Stimulated activated CD4-positive, alpha-beta T cell treated with anti-CD3 and anti-CD28 coated beads, Interleukin-15, amount 100 ng/mL, for 1 hour (primary cell): ENCODE measurements at places on chromosomes 16 and 17.

DNA sequence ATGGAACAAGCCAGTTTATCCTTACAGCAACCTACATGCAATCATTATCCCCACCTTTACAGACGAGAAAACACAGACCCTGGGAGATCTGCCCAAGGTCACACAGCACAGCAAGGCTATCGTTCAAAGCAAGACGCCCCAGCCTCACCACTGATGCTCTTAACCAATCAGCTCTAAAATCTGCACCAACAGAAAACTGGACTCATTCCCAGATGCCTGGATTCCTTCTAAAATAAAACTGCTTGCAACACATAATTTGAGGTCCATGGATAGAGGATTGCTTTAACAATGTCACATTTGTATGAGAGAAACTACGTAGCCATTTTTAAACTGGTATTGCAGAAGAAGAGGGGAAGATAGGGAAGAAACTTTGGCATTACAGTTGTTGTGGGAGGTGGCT is 6.8 kb downstream of the COTL1 start:
- DNase-seq: no peak

DNA sequence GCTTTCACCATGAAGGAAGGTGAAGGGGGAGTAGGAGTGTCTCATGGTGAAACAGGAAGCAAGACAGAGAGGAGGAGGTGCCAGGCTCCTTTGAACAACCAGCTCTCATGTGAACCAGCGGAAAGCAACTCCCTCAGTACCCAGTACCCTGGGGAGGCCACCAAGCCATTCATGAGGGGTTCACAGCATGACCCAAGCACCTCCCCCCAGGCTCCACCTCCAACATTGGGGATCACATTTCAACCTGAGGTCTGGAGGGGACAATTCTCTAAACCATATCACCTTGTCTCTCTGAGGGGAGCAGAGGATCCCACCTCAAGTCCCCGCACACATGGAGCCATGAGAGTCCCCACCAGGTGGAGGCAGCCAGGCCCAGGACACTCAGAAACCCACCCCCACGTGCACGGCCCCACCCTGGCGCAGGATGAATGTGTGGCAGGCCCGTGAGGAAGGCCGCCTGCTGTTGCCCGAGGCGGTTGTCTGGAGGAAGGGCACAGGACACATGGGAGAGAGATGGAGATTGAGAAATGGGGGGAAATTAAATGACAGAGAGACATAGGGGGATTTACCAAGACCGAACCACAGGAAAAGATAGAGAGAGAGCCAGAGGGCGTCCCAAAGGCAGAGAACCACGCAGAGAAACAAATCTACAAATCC is 85.9 kb downstream of the TMEM132E start:
- DNase-seq: no peak

DNA sequence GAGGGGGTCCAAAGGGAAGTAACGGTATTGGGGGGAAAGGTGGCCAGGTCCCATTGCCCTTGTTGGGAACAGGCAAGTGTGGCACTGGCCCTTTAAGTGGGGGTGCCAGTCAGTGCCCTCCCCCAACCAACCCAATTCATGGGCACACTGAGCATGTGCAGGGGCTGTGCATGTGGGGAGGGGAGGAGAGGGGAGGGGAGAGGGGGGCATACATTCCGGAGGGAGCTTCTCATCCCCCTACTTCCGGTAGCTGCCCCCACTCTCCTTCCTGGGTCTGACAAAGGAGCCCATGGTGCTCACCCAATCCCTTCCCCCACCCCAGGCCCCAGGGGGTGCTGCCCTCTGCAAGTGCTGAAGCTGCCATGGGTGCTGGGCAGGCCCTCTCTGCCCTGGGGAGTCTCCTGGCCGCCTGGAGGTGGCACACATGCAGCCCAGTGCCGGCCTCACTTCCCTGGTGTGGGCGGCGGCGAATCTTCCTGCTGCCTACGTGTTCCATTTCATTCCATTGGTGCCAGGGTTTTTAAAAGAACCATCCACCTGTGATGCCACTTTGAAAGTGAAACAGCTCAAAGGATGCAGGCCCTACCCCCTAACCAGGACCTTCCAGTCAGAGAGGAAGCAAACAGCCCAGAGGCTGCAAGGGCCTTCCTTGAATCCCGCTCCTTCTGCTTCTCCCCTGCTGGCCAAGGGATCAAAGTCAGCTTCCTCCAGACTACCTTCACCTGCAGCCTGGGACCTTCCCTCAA is 11.0 kb downstream of the HEXIM2 start:
- peak; percentile 24 for DNase-seq

GRCh38 chr16:15593235-15593634 is 49.7 kb downstream of the MARF1 start:
- DNase-seq: no peak

DNA sequence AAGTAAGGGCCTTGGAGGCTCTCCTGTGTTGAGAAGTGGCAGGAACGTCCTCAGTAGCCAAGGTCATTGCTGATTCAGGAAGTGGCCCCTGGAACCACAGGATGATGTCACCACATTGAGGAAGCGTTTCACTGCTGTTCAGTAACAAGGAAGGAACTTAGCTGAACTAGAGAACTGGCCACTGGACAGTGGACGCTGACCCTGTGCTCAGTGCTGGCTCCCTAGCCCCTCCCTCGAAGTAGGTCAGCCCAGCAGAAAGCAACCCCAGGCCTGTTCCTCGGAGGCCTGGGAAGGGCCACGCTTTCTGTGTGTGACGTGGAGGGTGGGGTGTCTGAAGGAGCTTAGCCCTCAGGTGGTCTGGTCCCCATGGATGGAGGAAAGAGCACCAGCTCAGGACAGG is 58.3 kb downstream of the B9D1 start:
- no peak for DNase-seq

- DNase-seq: no peak
These were observed 97.8 kb downstream of the MGAT5B start for GRCh38 chr17:76966016-76966415.

- no peak for DNase-seq
These were observed 69.8 kb downstream of the SHISA9 start for GRCh38 chr16:12971241-12971640.

- no peak for DNase-seq
These were observed 35.5 kb downstream of the UBN1 start for GRCh38 chr16:4882633-4883285.

DNA sequence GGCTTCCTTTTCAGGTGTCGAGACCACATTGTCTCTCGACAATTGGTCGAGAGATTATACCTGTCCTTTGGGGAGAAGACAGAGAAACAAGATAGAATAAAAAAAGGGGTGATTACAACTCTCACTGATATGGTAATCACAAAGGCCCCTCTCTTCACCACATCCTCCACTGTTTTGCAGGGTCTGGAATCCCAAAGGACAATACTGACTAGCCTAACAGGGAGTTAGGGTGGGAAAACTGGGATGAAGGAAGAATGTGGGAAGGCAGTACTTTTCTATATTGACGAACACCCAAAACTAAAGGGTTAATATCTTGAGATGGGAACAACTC is 6.1 kb downstream of the ABCA5 start:
- DNase-seq: no peak

GRCh38 chr17:16439811-16440351 is 24.5 kb downstream of the TRPV2 start:
- DNase-seq: no peak

DNA sequence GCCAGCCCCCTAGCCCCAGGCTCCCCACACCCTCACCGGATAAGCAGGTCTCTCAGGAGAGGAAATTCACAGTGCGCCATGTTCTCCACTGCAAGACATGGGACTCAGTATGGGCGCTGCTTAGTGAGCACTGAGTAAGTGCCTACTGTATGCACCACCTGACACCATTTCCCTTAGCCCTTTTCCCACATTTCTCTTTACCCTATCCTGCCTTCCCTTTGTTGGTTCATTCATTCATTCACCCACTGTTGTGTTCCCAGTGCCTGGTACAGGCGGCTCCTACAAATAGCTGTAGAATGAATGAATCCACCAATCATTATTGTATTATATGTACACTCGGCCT is 10.1 kb downstream of the SEPTIN12 start:
- no peak for DNase-seq

GRCh38 chr16:57628783-57629293 is 408 bp downstream of the ADGRG1 start:
- DNase-seq: no peak

DNA sequence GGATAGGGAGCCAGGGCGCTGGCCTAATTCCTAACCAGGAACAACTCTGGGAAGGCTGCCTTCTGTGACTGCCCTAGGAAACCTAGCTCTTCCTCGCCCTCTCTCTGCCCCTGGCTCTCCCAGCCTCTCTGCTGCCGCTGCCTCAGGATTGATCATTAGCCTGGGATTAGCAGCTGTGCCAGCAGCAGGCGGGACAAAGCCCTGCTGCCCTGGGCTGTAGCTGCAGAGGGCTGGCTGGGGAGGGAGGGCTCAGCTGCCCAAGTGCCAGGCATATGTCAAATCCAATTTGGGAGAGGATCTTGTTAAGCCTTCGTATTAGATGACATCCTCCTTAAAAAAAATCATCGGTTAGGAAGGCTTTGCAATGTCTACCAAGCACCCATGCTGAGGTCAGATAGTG is 144.8 kb upstream of the CCL2 start:
- DNase-seq: no peak

DNA sequence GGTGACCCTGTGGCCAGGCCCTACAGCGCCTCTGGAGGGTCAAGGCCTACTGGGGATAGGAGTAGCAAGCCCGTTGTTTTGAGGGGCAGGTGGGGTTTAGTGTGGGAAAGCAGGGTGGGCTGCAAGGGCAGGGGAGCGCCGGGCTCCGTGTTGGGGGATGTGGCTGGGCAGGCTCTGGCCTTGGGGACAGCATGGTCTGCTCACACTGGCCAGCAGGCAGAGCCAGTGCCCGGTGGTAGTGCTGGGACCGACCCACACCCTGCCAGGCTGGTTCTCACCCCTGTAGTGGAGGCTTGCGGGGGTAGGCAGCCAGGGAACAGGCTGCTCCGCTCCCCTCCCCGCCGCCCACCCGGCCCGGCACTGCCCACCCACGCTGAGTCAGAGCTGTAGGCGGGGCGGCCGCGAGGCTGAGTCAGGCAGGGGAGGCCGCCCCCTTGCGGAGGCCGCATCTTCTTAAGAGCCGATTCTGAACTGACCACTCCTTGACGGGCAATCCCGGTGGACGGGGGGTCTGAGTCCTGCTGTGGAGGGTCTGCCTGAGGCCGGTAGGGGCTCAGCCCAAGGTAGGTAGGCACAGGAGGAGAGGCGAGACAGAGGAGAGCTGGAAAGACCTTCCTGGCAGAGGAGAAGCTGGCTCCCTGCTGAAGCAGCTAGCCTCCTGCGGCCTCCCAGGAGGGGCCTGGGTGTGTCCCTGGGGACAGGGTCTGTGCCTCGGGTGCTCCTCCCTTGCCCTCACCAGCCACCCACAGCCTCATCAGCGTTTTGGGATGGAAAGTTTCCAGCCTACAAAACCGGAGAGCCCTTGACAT is 62.4 kb downstream of the BAIAP2 start:
- DNase-seq: peak; percentile 19

- no peak for DNase-seq
These were observed 17.7 kb downstream of the PIMREG start for GRCh38 chr17:6461792-6462524.

DNA sequence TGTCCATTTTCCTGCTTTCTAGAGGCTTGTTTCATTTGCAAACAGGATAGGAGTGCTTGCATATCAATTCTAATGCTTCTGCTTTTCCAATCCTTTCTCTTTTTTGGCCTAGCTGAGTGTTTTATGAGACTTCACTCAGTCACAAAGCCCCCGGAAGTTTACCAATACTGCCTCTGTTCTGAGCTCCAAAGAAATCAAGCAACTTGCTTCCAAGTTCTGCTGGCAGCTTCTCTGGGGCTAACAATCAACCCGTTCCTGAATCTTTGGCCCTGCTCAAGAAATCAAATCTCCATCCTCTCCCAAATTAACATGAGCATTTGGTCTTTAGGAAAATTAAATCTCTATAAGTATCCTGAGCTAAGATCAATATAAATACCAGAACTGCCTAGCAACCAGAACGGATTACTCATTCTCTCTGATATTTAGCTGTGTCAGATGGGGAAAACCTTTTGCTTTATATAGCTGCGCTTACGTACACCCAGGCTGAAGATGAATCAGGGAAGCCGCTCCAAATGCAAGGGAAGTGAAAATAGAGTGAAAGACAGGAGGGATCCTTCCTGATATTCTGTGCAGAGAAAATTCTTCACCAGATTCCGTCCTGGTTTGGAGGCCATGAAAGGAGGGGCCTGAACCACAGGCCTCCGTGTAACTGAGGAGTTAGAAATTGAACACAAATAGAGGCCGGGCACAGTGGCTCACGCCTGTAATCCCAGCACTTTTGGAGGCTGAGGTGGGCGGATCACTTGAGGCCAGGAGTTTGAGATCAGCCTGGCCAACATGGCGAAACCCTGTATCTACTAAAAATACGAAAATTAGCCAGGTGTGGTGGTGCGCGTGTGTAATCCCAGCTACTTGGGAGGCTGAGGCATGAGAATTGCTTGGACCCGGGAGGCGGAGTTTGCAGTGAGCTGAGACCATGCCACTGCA is 23.3 kb upstream of the GRB2 start:
- DNase-seq: no peak

DNA sequence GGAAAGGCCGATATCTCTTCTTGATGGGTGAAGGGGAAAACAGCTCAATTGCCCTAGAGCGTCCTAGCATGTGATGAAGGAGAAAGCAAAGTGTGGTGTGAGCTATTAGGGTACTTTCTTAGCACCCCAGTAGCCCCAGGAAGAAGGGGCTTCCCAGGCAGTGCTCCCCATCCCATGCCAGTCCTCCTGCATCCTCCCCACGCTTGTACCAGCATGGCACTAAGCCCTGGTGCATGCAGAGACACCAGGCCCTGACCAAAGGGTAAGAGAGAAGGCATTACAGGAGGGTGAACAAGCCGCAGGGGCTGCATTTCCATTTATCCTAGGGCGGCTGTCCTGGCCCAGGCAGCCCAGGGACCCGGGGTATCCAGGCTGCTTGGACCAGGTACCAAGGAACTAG is 3.1 kb downstream of the CYB561 start:
- no peak for DNase-seq

GRCh38 chr16:50667497-50668367 is 13.4 kb downstream of the SNX20 start:
- no peak for DNase-seq

DNA sequence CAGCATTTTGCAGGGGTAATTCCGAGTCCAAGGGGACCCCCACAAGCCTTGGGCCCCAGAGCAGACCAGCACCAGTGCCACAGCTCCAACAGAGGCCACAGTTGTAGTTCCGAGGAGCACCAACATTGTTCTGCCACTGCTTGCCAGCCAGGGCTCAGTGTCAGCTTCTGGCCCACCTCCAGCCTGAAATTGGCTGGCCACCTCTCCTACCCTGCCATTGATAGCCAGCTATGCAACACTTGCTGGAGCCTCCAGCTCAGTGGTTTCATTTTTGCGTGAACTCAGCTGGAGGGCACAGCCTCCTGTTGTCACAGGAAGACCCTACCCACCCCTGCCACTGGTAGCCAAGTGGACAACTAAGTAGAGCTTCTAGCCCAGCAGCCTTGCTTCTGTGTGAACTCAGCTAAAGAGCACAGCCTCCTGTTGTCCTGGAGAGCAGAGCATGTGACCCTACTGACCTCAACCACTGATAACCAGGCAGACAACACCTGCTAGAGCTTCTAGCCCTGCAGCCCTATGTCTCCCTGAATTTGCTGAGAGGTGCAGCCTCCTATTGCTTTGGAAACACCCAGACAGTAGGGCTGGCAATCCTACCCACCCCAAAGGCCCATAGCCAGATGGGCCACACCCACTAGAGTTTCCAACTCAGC is 24.9 kb downstream of the HYDIN start:
- DNase-seq: no peak

GRCh38 chr16:4987250-4987579 is 29.1 kb downstream of the SEC14L5 start:
- DNase-seq: no peak
